Activated CD4-positive, alpha-beta T cell treated with anti-CD3 and anti-CD28 coated beads for 24 hours (primary cell): ENCODE measurements at places on chromosomes 13 and 19.

DNA sequence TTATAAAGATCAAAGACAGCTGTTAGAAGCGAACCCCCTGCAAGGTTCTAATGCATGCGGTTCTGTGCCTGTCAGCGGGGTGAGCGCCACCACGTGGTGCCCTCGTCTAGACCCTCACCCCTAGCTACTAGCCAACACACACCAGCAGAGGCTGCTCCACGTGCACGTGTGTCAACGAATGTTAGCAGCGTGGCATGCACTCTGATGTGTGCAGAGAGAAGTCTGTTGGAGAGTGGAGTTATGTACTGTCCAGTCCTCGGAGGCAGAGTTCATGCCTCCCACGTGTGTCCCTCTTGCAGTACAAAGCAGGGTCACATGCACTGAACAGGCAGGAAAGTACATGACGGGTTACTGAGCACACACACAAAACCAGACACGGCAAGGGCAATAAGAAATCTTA is 75.0 kb upstream of the SLC15A1 start:
- DNase-seq = no peak

DNA sequence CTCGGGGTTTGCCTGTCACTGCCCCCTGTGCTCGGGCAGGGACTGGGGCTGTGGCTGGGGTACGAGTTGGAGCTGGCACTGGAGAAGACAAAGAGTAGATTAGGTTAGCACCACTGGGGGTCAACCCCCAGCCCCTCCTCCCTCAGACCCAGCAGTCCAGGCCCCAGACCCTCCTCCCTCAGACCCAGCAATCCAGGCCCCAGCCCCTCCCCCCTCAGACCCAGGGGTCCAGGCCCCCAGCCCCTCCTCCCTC is 19.1 kb downstream of the ZNF575 start:
- no peak for DNase-seq

DNA sequence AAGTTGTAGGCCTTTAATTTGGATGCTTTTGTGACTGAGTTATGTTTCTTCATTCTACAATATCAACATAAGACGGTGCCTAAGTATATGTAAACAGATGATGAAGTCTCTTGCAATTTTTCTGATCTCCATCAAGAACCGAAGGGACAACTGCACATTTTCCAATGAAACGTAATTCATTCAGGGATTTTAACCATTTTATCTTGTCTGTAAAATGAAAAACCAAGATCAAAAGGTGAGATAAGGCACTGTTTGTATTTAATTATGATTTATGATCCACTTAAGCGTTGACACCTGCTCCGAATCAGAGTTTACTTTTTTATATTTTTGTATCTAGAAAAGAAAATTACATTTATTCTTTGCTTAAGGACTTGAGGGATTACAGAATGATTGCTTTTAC is 556.8 kb upstream of the ARGLU1 start:
- DNase-seq = no peak

DNA sequence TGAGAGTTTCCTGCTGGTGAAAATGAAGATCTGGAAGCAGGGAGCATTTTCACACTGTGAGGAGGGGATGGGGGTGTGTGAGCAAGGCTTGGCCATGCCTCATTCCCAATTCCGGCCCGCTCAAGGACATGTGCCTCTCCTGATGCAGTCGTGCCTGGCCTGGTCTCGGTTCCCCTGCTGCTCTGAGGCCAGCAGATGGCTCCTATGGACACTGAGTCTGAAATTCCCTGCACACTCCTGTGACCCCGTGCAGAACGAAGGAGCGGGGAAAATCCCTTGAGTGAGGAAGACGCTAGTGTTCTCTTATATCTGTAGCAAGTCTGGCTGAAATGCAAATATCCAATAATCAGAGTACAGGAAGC is 363 bp upstream of the ZNF763 start:
- no peak for DNase-seq

DNA sequence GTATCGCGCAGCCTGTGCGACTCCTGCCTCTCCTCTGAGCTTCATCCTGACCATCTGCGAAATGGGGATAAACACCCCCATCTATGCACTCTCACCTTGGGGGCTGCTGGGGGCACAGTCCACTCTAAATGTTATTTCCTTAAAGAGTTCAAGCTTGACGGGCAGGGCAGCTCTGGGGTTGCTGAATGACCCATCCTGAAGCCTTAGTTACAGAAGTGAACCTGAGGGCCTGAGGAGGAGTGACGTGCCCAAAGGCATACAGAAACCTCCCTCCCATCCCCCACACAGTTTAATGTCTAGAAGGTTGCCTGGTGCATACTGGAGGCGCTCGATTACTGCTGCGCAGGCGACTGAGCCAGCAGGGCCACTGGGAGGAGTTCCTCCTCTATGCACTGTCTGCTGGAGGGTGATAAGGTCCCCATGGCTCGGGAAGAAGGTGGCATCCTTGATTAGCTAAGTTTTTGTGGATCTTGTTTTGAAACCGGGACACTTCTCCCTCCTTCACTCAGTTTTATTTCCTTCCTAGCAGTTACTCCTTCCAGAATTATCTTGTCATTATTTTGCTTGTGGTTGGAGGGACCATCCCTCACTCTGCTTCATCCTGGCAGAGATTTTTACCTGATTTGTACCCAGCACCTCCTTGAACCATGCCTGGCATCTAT is 572 bp upstream of the FKBP8 start:
- DNase-seq = peak; percentile 53

GRCh38 chr13:44380404-44381165 is 7.0 kb downstream of the SERP2 start:
- DNase-seq = no peak

DNA sequence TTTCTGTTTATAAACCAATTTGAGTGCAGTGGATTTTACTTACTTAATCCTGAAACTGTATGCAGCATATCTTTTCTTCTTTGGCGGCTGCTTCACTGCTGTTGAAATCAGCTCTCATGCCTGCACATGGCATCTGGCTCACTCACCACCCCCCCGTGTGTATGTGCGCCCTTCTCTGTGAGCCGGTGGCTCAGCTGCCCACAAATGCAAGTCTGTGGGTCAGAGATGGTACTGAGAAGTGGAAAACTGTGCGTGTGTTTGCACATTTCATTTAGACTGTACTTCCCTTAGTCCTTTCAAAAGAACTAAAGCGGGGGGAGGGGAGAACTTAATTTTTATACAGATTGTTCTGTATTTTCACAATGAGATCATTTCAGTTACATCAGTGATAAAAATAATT is 307.6 kb downstream of the SHISA2 start:
- no peak for DNase-seq

GRCh38 chr19:45780448-45781213 is 1.7 kb downstream of the DMPK start:
- no peak for DNase-seq

DNA sequence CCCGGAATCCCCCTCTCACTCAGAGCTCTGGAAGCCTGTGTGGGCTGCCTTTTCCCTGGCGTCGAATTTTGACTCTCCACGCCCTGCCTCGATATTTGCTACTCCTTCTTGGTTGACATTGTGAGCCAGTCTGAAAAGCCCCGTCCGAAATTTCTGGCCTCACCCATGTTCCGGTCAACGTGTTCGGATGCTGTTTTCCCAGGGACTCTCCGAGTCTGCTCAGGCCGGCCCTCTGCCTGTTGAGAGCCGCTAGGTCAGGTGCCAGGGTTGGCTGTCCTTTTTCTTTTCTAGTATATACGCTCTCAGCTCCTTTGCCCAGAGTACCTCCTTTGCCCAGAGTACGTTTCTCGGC is 6.8 kb upstream of the DGKH start:
- no peak for DNase-seq
